NCI-H1105 (cell line): ENCODE measurements at places on chromosomes 16 and 17.

DNA sequence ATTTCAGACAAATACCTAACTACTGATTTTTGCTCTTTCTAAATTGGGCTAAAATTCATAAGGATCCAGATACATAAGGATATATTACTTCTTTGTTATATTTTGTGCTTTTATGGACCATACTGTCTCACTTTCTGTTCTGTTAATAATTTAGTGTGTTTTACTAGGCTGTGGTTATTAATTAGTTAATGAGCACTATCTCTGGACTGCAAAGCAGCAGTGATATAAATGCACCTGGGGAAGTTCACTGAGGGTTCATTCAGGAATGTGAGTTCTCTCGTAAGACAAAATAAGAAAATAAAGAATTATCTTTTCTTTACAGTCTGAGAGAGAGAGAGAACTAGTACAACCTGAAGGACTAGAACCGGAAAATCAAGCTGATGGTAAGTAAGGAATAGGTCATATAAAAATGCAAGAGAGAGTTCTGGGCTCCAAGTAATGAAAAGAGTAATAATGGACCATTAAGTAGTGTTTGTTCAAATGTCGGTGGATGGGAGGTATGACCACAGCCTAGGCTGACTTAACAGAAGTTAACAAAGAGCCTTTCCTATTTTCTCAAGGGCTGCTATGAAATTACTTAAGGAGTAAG lies 55.6 kb downstream of the IKZF3 start:
- DNase-seq, result no peak

DNA sequence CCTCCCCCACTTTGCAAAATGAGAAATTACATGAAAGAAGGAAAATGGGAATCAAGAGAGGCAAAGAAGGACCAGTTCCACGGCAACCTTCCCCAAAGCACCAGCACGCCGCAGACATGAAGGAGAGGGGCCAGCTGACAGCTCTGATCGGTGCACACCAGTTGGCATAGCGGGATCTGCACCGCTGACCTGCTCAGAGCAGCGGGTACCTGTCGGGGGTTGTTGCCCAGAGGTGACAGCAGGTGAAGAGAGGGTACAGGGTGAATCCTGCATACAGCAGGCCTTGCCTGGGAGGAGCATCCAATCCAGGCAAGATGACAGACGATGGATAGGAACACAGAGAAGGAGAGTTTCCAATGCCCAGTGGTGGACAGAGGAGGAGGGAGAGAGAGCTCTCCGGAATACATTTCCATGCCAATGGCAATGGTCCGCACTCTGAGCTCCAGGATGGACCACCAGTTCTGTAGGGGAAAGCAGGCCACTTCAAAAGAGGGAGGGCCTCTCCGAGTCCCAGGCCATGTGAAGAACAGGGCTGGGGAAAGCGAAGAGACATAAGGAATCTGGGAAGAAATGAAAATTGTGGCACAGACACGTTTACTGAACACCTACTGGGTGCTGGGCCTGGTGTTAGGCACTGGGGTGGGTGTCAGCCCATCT lies 24.0 kb downstream of the CEP295NL start:
- DNase-seq, result no peak

GRCh38 chr16:74026373-74027281 lies 270.0 kb upstream of the PSMD7 start:
- no peak for DNase-seq

- peak; percentile 21 for DNase-seq
Observed at GRCh38 chr17:72900654-72900971, 191.9 kb downstream of the SLC39A11 start.

- DNase-seq, result no peak
Observed at GRCh38 chr16:59053911-59054310, 319.8 kb upstream of the GOT2 start.

DNA sequence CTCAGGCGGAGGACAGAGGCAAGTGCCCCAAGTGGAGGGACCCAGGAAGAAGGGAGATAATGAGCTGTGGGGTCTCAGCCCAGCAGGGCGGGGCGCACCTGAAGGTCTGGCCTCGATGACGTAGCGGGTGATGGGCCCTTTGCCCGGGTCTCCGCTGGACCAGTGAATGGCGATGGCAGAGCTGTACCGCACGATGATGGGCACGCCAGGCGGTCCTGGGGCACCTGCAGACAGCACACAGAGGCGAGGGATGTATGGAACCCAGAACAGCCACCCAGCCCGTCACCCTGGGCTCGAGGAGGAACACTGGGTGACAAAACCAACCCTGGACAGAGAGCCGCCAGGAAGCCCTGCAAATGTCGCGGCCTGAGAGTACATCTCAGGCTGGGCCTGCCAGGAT lies 46.2 kb upstream of the CDC42EP4 start:
- no peak for DNase-seq

- no peak for DNase-seq
Observed at GRCh38 chr16:10122546-10122945, 59.7 kb downstream of the GRIN2A start.

DNA sequence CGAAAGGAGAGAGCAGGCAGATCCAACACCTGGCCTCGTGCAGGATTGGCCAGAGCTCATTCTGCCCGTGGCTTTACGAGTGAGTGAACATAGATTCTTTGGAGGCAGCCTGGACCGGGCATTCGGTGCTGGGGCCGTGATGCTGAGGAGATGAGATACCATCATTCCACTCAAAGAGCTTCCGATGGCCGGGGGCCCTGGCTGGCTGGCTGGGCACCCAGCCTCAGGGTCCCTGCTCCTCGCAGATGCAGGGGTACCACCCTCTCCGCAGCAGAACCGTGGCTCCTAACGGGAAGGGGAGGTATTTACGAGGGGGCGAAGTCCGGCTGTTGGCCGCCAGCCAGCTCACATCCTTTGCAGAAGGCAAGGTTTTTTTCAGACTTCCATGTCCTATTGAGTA lies 66.1 kb upstream of the FOXF1 start:
- no peak for DNase-seq

DNA sequence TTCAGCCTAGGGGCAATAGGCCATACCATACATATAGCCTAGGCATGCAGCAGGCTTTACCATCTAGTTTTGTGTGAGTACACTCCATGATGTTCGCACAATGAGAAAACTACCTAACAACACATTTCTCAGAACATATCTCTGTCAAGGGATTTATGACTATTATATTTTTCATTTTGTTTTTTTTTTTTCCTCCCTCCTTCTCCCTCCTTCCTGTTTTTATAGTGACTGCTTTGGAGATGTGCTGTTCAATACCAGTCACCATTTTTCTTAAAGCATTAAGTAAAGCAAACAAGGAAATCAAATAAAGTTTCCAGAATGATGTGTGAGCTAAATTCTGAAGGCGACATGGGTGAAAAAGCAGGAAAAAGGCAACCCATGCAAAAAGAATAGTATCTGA lies 194.6 kb downstream of the STX8 start:
- no peak for DNase-seq

- peak; percentile 54 for DNase-seq
Observed at GRCh38 chr17:45316434-45317110, at the start of gene MAP3K14. TSS of gene MAP3K14 (minus strand) at chr17:45317020. CDS start at chr17:45290745, 26,275 bp downstream.

DNA sequence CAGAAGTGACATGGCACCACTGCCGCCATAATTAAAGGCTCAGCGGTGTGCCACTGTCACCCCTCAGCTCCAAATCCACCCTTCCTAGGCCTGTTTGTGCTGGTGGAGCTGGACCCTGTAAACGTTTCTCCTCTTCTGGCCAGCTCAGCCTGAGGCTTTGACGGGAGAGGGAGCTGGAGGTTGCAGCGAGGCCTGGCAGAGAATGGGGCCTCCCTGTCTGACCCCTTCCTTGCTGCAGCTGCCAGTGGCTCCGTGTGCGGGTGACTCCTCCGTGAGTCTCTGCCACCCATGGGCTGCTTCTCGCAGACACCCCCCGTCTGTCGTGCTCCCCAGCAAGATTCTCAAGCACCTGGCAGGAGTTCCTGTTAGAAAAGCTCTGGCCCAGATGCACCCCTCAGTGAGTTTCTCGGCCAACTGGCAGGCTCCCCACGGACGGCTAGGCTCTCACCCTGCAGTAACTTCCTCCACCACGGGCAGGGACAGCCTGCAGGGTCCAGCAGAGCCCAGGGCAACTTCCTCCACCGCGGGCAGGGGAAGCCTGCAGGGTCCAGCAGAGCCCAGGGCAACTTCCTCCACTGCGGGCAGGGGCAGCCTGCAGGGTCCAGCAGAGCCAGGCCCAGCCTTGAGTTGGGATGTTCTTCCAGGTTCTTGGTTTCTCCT lies 4.7 kb upstream of the CHMP6 start:
- no peak for DNase-seq

DNA sequence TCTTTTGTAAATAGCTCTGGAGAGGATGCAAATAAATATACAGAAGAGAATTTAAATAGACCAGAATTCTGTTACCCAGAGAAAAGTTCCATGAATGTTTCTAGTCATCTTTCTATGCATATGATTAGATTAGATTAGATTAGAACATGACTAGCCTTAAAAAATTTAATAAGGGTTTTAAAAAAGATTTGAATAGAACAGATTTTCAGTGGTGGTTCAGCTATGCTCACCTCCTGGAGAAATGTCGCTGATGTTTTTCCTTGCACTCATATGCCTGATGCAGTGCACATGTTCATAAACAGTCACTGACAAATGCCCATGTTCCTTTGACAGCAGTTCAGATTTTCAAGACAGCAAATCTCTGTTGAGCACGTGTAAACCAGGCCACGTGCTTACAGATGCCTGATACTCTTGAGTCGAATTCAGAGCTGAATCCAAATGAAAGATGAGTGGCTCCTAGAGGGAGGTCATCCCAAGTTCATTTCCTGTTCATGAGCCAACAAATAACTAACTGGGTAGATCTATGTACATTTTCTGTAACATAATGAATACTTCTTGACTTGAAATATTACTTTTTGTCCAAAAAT lies 19.9 kb upstream of the RAB11FIP4 start:
- DNase-seq, result no peak

DNA sequence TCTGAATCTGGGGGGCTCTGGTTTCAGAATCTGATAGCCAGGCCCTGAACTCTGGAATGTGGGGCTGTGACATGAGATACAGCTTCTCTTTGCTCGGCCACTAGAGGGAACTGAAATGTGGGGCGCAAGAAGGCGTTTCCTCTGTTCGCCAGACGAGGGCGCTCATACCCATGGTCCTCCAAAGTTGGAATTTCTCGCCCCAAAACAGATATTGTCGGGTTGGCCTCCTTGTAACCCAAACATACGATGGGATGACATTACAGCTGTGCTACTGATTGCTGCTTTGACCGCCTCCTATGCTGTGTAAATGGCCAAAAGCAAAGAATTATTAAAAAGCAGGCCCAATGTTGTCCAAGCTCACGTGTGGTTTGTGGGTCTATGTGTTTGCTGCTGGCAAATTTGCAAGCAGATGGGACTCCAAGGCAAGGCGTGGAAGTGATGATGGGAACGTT lies 13.1 kb upstream of the MSI2 start:
- DNase-seq, result peak; percentile 45

DNA sequence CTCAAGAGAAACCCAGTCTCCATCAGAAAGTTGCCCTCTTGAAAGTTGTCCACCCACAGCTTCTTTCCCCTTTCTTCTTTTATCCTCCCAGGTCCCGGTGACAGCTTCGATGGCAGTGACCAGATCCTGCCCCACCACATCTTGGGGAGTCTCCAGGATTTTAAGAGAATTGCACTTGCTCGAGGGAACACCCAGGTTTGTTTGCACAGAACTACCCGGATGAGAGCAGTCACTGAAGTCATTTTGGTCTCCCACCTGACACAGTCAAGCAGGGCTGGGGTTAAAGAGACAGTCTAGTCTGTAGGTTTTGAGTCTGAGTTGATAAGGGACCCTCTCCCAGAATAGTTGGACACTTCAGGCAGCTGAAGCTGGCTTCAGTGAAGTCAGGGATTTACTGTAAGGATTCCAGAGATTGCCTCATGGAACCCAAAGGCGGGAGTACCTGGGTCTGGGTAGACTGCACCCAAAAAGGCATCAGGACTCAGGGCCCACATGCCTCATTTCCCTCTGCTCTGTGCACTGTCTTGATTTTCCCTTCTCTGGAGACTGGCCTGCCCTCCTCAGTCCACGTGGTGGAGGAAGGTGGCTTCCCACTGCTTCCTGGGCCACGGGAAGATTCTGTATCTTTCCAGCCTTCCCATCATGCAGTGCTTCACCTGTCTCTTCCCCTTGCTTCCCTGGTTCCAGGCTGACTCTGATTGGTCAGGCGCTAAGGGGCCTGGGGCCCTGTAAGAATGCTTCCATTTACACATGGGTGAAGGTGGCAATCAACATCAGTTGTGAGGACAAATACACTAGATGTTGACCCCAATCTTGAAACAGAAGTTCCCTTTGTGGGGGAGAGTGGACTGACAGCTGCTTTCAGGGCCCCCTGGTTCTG lies 9.5 kb downstream of the MYCBPAP start:
- no peak for DNase-seq

DNA sequence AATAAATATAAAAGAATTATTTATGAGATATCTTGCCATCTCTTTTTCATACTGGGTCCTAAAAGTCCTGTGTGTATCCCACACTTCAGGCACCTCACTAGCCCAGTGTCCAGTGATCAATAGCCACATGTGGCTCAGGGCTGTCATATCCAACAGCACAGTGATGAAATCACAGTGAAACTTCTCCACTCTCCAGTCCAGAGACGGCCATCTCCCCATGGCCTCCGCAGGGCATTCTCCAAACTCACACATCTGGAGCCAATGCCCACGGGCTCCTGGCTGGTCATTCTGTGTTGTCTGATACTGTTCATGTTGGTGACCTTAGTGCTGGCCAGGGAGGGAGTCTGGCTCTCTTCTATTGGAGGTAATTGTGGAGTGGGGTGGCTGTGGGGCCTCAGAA lies 125.2 kb upstream of the SDK2 start:
- DNase-seq, result no peak

DNA sequence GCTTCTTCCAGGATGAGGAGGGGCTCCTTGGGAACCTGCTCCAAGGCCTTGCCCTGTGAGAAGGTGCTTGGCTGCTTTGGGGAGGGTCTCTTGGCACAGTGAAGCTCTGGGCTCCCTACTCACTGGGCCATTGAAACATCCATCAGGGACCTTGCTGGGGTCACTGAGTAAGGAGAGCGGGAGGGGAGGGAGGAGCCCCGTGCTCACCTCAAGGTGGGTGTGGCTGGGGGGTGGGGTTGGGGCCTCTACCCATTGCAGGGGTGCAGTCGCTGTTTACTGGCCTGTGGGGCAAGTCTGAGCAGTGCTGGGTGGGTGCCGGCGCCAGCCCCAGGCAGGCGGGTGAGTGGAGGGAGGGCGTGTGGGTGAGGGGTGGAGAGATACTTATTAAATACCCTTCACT lies 9.9 kb downstream of the TNS4 start:
- no peak for DNase-seq

- DNase-seq, result no peak
Observed at GRCh38 chr17:1229349-1229899, 40.8 kb upstream of the BHLHA9 start.

DNA sequence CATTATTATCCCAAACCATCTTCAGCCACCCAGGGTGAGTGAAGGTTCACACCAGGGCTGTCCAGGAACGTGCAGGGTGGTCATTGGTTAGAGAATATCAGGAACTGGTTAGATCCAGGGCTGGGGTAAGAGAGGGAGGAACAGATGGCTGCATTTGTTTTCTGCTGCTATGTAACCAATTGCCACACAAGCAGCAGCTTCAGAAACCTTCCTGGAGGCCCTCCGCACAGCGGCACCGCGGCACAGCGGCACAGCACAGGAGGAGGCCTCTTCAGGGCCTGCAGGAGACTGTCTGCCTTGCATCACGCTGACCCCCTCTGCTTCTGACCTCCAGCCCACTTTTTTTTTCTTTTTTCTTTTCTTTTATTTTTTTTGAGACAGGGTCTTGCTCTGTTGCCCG lies 86.1 kb downstream of the KCNJ12 start:
- DNase-seq, result no peak

- no peak for DNase-seq
Observed at GRCh38 chr17:69331756-69332155, 4.8 kb upstream of the ABCA5 start.

GRCh38 chr16:58850678-58851020 lies 116.5 kb upstream of the GOT2 start:
- no peak for DNase-seq
